Hematopoietic multipotent progenitor cell treated with erythropoietin and hydrocortisone succinate and interleukin-3 and kit ligand, for 6 days (in vitro differentiated cells): ENCODE measurements at places on chromosomes 7 and 10.

GRCh38 chr7:146937836-146938235, 821.2 kb downstream of the CNTNAP2 start:
- no peak for DNase-seq

GRCh38 chr7:16743236-16743635, 10.3 kb upstream of the TSPAN13 start:
- no peak for DNase-seq

GRCh38 chr7:133124974-133125373, 43.1 kb upstream of the CHCHD3 start:
- DNase-seq = no peak

DNA sequence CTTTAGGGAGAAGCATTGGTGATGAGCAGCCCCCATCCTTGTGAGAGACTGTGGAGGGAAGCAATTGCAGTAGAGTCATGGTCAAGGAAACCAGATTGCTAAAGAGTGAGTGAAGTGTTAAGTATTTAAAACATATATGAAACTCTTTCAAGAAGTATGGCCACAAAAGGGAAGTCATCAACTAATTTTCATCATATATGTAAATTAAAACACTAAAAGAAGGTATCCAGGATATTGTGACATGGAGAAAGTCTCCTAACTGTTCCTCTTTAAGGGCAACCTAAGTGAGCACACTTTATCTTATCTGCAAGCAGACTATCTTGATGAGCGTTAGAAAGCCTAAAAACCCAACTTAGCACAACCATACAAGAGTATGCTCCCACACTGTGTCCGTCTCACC, 69.7 kb downstream of the CD36 start:
- peak; percentile 74 for DNase-seq

GRCh38 chr10:1109795-1110673, 53.8 kb downstream of the WDR37 start:
- peak; percentile 76 for DNase-seq

GRCh38 chr10:9860045-9860444, 1157.6 kb upstream of the CELF2 start:
- DNase-seq = no peak

DNA sequence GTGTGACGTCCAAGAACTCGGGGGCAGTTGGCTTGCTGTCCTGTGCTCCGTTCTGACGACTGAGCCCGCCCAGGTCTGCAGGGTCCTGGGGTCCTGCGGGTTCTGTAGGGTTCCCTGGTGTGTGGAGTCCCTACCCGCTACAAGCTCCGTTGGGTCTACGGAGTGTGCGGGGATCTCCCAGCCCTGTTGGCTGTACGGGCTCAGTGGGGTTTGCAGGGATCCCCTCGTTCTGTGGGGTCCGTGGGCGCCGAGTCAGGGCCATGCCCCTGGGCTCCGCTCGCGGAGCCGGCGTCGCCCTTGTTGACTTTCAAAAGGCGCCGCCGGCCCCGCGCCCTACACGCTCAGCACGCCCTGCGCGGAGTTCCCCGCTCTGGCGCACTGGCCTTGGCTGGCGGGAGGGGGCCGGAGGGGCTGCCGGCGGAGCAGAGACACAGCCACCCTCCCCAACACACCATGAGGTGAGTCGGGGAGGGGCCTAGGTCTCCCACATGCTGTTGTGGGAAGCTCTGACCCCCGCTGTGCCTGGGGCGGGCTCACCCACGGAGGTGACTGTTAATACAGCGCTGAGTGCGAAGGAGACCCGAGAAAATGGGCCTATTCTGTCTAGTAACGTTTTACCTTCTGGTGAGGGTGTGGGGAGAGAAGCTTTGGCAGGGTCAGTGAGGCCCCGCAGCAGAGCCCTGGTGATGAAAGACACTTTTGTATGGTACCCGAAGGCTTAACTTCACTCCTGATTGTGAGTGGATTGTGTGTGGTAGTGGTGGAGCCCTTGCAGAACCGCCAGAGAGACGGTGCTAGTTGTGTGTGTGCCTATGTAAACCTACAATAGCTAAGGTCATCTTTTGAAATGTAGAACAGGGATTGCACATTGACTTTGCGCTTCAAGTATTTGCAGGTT, 8.1 kb downstream of the TASOR2 start:
- peak; percentile 68 for DNase-seq

DNA sequence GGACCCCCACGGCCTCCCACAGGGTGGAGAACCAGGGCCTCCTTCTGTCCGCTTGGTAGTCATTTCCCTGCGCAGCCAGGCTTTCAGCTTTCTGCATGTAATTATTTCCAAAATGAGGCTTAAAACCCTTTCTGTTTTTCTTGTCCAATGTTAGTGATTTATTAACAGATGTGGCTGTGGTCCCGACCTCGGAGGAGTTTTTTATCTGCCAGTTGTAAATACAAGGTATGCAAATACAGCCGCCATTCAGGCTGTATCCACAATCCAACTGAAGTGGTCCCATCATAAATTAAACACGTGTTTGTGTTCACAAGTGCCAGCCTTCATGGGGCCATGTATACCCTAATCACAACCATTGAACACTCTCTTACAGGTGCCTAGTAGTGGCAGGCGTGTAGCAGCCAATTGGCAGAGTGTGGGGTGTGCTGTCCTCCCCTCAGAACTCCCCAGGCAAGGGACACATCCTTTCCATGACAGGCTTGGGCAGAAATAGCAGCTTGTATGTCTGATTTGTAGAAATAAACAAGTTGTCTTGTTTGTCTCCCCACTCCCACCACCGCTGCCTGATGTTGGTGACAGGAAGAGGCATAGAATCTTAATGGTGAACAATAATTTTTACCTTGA, 251.3 kb upstream of the MKI67 start:
- DNase-seq = no peak

GRCh38 chr7:110835218-110835617, 255.7 kb upstream of the LRRN3 start:
- peak; percentile 15 for DNase-seq

DNA sequence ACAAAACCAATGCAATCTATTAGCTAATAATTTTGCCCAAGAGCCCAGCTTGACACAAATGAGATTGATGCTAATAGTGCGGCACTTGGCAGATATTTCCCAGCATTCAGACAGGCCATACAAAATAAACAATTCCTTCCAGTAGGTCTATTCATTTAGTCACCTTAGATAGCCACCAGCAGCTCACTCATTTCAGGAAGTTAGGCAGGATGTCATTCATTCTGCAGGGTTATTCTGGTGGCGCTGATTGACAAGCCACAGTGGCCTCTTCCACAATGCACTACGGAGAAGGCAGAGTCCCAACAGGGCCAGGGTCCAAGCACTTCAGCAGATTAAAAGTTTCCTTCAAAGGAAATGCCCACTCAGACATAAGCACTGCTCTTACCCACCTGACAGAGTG, 55.8 kb downstream of the PIK3AP1 start:
- DNase-seq = no peak

DNA sequence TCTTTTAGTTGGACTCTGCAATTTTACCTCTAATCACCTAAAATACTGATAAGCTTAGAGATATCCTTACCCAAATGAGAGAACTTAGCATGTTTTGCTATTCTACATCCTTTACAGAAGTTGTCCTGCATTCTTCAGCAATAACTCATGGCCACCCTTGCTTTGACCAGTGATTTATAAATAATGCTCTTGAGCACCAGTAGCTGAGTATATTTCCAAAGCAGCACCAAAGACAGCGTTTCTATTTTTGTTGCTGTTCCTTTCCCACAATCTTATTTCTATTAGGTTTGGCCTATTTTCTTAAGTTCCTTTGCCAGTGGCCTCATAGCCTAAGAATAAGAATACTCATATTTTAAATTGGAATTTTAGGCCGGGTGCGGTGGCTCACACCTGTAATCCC, 15.0 kb downstream of the ARPC1A start:
- no peak for DNase-seq

DNA sequence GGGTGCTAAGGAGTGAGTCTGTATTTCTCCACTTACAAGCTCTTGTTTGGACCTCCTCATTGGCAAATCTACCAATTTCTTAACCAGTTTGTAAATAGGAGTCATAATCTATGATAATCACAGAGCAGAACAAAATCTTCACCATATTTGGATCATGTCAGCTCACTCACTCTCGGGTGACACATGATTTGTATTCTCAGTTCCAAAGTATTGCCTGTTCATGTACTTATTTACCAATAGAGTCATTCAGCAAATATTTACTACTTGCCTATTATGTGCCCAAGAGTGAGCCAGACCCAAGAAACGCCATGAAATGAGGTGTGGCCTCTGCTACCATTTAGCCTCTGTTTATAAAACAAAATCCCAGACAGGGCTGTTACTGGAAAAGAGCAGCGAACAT, 114.8 kb downstream of the TSPAN12 start:
- DNase-seq = no peak

- DNase-seq = peak; percentile 39
Measured at GRCh38 chr10:128843972-128844371, 623.1 kb upstream of the MGMT start.

DNA sequence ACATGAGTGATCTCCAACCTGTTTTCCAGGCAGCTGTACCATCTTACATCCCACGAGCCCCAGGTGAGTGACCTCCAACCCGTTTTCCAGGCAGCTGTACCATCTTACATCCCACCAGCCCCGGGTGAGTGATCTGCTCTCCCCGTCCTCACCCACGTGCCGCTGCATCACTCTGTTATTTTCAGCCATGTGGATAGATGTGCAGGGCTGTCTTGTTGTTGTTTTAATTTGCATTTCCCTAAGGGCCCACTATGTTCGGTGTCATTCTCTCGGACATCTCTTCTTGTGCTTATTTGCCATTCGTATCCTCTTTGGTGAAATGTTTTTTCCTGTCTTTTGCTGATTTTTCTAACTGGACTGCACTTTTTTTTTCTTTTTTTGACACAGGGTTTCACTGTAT, 17.9 kb upstream of the LARP4B start:
- DNase-seq = no peak

- DNase-seq = no peak
Measured at GRCh38 chr10:69846293-69846921, 44.7 kb downstream of the COL13A1 start.

- DNase-seq = no peak
Measured at GRCh38 chr10:13961097-13961496, 369.6 kb downstream of the FRMD4A start.

- DNase-seq = no peak
Measured at GRCh38 chr7:102282465-102283362, 4.0 kb upstream of the SH2B2 start.

GRCh38 chr10:97256356-97256755, 36.1 kb downstream of the ARHGAP19 start:
- DNase-seq = no peak

DNA sequence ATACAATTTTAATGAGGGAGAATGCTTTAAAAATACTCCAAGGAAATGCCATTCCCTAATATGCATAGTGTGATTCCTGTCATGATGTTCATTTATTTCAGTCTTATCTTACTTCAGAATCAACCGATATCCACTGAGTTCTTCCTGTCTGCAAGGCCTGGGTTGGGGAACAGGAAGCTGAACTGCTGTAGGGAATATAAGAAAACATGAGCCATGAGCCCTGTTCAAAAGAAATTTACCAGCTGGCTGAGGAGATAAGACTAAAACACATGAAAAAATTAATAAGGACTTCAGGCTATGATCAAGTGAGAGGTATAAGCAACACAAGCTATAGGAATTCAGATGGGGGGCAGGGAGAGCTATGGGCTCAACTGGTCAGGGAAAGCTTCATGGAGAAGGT, 184.7 kb downstream of the PLPP4 start:
- peak; percentile 38 for DNase-seq

- peak; percentile 52 for DNase-seq
Measured at GRCh38 chr7:76356823-76357222, 2.0 kb downstream of the YWHAG start.

- no peak for DNase-seq
Measured at GRCh38 chr7:31058122-31058521, 6.0 kb downstream of the ADCYAP1R1 start.

DNA sequence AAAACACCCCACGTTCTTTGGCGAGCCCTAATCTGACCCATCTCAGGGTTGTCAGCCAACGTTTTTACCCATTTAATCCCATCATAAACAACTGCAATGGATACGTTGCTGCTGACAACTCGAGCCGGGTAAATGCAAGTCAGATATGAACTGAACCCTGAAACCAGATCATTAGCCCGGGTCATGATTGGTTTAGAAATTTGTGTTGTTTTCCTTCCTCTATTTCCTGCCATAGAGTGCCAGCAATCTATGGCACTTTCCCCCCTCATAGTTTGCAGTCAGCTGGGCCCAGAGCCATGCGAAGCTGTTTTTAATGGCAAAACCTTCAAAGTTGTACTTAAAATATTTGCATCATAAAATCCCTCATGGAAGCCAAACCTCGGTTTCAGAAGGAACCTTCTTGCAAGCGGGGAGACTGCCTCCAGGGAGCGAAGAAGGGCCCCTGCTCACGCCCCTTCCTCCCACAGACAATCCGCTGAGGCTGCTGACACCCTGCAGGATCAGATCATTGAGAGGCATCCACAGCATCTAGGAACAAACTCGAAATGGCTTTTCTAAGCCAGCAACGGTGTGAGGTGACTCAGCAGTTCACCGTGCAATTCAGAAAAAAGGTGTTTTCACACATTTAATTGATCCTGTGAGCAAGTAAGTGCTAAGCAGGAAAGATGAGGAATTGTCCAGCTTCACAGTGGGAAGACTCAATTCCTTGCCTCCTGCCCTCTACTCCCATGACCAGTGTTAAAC, 710.1 kb downstream of the PARD3 start:
- DNase-seq = no peak

DNA sequence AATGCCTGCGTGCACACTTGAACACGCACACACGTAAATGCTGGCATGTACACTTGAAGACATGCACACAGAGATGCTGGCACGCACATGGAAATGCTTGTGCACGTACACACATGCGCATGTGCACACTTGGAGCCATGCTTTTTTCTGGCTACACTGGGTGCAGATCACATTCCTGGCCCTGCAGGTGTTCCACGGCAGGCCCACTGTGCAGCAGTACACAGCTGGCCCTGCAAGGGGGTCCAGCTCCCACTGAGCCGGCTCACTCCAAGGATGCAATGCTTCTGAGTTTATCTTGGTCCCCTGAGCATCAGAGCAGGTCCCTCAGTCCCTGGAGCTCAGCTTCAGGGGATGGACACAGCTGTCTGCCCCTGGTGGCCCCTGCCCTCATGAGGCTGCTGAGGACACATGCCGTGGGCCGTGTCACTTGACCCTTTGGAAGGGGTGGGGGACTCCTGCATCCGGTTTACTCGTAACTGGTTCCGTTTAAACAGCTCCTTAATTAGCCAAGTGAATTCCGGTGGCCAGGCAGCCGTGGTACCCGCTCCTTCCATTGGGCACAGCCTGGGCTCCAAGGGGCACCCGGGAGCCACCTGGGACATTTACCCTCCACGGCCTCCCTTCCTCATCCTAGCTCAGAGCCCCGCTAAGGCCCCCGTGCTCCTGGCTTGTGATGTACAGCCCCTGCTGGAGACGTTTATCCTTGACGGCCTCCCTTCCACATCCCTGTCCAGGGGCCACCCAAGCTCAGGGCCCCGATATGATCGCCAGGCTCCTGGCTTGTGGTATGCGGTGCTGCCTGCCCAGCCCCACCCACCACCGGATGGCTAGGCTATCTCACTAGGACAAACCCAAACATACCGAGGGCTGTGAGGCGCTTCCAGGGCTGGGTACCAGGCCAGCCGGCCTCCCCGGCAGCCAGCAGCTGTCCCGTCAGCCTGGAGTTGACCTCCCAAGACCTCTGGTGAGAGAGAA, 39.5 kb upstream of the DPYSL4 start:
- DNase-seq = no peak

GRCh38 chr10:34297541-34298345, 517.4 kb downstream of the PARD3 start:
- DNase-seq = no peak
